A549 (cell line): ENCODE measurements at places on chromosomes 2 and 18.

- no peak for DNase-seq
Observed at GRCh38 chr2:234954551-234954992, 2.8 kb downstream of the SH3BP4 start.

DNA sequence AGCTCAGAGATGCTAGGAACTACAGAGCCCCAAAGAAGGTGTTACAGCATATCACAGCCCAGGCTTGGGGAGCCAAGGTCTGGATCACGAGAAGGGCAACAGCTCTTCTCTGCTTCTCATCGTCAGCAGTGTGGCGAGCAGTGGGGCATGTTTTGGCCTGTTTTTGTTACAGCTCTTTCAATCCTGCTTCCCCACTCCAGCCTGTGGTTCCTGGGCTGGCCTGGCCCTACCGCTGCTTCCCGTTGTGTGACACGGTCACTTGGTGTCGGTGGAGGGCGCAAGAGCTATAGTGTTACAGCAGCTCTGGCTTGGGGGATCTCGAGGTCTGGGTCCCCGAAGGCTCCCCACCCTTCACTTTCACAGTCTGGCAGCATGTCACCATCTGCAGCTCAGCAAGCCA is 870.2 kb downstream of the CBLN2 start:
- DNase-seq, result no peak

DNA sequence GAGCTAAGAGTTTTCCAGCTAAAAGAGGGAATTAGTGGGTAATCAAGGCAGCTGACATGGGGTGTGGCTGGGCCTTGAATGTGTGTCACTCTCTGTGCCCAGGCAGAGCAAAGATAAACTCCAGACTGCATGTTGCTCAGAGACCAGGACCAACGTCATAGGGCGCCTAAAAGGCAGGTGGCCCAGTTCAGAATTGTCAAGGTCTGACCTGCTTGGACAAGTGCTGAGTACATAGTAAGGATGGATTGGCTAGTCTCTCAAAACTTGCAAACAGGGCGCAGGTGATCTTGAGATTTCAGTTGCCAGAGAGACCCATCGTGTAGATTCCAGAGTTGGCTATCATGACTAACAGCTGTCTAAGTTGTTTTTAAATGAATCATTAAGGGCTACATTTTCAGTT is 19.0 kb downstream of the CLUL1 start:
- no peak for DNase-seq

DNA sequence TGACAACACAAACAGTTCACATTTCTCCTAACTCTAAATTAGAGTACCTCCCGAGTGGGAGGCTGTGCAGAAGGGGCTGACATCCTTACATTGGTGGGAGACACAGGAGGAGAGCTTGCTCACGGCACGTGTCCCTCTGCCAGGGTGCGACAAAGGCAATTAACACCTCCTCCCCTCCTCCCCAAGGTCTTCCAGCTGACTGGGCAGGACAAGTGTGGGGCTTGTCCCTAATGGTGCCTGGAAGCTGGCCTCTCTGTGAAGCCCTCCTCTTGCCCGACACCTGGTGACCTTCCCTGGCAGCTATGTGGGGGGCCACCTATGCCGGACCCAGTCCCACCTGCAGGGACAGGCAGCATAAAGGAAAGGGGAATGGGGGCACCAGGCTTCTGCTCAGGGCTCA is 57.0 kb downstream of the FAM168B start:
- no peak for DNase-seq

- DNase-seq, result peak; percentile 18
Observed at GRCh38 chr2:222307143-222307756, 8.5 kb upstream of the PAX3 start.

GRCh38 chr18:35683021-35683420 is 101.5 kb downstream of the GALNT1 start:
- no peak for DNase-seq

- no peak for DNase-seq
Observed at GRCh38 chr2:146576339-146577111, 1268.3 kb upstream of the ACVR2A start.

DNA sequence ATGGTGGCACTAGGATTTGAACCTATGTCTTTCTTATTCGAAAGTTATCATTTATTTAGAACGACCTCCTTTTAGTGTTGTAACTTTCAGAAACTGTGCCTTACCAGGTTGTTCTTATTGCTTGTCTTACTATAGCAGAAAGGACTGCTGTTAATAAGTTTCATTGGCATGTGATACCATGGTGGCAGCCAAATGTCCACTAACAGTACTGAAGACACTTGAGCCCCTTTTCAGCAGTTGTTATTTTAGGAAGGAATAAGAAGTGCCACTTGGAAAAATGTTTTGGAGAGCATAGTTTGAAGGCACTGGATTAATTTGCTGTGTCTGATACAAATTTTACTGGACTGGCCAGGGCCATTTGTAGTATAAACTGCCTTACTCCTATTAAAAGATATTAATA is 37.7 kb downstream of the CEP192 start:
- DNase-seq, result no peak

- peak; percentile 5 for DNase-seq
Observed at GRCh38 chr2:219998107-219998506, 370.7 kb downstream of the SLC4A3 start.

GRCh38 chr18:13381331-13381730 is 162.8 kb downstream of the LDLRAD4 start:
- DNase-seq, result no peak

DNA sequence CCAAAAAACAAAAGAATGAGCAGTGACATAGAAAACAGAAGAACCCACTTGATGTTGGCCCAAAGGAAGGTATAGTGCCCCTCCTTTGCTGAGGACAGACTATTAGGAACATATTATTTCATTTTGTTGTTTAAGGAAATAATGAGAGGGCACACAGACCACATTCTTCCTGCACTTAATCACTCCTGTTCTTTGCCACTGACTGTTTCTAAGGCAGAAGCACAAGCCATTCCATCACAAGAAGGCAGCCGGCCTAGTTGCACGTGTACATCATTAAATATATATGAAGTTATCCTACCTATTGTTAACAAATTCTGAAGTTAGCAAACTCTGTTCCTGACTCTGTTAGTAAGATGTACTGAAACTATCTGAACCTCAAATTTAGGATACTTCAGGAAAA is 110.0 kb downstream of the LNPK start:
- DNase-seq, result no peak

DNA sequence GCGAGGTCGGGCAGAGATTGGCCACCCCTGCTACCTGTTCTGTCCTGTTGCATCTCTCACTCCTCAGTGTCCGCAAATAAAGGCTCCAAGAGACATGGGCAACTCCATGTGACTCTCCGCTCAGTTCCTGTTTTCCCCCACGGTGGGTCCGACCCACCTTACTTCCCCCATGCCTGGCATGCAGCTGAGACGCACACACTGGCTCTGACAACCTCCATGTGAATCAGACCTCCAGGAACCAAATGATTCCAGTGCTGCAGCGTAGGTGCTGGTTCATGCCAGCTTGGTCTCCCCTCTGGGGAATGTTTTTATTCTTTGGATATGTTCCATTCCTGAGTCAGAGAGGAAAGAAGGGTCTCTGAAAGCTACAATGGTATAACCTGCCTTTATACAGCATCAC is 221.5 kb downstream of the SH3RF3 start:
- no peak for DNase-seq

- no peak for DNase-seq
Observed at GRCh38 chr18:76558881-76559667, 64.0 kb upstream of the ZNF516 start.

DNA sequence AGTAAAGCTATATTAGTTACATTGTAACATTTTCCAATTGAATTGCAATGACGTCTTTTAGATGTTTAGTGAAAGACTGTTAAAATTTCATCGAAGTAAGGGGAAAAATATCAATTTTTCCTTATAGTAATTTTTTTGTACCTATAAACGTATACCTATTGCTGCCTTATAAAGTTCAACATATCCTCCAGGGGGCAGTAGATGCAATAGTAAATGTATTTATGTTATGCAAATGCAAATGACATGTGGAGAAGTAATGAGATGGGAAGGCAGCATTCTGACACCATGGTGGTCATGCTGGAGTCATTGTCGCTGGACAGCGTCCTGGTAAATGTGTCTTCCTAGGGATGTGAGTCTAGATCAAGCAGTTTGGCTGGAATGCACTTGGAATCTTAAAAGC is 38.7 kb downstream of the MSTN start:
- DNase-seq, result peak; percentile 13

GRCh38 chr2:86499326-86499725 is 58.2 kb downstream of the KDM3A start:
- DNase-seq, result peak; percentile 28

GRCh38 chr2:231371430-231372054 is 24.0 kb upstream of the B3GNT7 start:
- DNase-seq, result no peak

DNA sequence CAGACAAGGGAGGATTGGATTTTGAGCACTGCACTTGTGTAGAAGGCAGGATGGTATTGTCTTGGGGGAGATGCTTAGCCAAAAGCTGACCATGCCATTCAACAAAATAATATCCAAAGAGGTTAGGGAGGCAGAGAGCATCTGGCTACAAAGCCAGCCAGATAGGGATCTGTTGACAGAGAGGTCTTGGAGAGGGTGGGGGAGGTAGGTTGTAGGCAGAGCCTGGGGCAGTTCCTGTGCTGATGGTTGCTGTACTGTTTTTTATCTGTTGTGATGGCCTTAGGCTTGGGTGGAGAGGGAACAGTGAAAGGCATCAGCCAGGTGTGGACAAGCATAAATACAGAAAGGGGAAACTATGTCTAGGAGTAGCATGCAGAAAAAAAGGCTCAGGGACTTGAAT is 100.9 kb downstream of the AQP4 start:
- DNase-seq, result no peak

DNA sequence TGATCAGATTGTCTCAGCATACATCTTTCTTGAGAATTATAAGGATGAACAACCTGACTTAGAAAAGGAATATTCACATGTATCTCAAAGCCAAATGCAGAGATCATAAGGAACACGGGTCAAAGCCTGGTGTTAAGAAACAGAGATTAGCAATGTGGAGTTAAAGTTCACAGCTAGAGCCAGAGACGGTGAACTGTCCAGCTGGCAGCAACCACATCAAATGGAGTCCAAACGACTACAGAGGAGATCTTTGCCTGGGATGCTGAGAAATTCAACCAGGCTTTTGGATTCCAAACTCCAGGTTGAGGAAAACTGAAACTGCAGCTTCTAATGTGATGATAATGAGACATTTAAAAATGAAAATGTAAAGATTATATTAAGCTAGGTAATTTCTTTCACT is 939.9 kb upstream of the NXPH2 start:
- no peak for DNase-seq

GRCh38 chr18:59712311-59712710 is 15.1 kb upstream of the CCBE1 start:
- no peak for DNase-seq

- no peak for DNase-seq
Observed at GRCh38 chr2:63676135-63676534, 87.4 kb downstream of the MDH1 start.

DNA sequence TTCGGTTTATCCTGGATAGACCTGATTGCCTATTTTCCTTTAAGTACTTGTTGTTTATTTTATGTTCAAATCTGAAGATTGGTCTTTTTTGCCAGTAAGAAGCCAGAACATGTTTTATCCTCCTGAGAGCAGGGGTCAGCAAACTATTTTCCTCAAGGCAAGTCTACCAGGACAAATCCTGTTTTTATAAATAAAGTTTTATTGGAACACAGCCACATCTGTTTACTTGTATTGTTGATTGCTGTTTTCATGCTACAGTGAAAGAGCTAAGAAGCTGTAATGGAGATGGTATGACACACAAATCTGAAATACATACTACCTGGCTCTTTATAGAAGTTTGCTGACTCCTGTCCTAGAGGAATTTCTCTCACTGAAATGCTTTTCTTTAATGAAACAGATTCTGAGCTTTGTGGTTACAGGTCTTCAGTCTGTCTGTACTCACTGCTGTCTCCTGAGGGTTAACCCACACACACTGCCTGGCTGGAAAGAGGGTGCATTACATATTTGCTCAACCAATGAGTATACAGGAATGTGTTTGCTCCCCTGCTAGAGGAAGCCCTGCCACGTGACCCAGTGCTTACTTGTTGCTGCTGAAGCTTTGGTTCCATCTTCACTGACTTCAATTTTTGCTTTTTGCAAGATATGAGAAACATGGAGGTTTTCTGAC is 22.6 kb downstream of the MRPL44 start:
- DNase-seq, result no peak

GRCh38 chr2:111205774-111206173 is 85.1 kb downstream of the BCL2L11 start:
- no peak for DNase-seq

GRCh38 chr2:186276909-186277308 is 209.2 kb upstream of the ZC3H15 start:
- DNase-seq, result no peak

GRCh38 chr2:234795272-234795920 is 156.4 kb upstream of the SH3BP4 start:
- no peak for DNase-seq

DNA sequence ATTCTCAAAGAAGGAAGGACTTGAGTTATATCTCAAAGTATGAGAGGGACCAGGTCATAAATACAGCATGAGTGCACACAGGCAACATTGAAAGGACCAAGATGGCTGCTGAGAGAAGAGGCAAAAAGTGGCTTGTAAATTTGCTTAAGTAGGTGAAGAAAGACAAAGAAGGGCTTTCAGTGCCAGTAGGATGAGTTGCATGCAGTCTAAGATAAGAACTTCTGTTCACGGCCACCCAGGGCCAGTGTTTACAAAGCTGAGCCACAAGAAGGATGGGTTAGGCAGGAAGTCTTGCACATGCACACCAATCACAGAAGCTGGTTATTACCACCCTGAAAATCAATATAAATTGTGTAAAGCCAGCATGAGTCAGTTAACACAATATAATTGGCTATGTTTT is 3.1 kb upstream of the ABCB11 start:
- DNase-seq, result no peak

DNA sequence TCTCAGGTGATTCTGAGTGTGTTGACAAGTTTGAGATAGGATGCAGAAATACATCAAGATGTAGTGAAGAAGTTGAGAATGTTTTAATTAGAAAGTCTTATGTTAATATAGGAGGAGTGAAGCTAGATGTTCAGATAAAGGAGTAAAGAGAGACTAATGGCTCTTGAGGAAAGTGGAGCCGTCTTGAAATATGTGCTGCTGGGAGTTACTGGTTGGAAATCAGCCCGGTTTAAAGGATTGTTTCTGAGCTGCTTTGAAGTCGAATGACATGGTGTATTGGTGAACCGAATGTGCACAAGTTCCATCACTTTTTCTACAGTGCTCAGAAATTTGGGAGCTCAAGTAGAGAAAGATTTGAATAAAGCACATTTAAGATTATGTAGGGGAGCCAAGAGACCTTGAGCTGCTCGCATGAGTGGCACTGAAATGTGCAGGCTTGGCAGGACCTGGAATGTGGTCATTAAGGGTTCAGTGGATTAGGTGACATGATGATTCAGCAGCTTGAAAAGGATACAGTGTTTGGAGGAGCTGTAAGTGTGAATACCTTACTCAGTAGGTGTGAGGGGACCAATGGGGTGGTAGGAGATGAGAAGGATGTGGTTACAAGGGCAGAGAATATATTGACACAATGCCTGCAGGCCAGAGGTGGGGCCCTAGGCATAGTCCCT is 68.6 kb downstream of the CAB39 start:
- DNase-seq, result no peak

DNA sequence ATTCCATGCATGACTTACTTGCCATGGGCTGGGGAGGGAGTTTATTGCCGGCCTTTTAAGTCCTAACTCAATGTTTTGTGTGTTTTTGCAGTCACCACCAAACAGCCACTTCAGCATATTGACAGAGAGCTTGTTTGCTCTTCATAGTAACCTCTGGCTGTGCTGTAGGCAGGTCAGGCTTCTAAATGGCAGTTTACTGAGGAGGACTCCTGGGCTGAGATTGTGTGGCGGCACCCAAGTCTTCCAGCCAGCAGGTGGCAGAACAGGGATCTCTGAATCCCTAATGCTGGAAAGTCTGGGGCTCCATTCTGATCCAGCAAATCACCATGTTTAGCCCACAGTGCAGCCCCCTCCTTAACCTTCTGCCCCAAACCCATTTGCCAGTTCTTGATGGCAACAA is 121.2 kb downstream of the CAPN13 start:
- peak; percentile 55 for DNase-seq
